ENCODE measurements at places on chromosomes 3 and 15. TPM values are rescaled to one million over a fixed set of nuclear protein-coding genes. Genes with fewer than 3 reads are reported as not detected.

DNA sequence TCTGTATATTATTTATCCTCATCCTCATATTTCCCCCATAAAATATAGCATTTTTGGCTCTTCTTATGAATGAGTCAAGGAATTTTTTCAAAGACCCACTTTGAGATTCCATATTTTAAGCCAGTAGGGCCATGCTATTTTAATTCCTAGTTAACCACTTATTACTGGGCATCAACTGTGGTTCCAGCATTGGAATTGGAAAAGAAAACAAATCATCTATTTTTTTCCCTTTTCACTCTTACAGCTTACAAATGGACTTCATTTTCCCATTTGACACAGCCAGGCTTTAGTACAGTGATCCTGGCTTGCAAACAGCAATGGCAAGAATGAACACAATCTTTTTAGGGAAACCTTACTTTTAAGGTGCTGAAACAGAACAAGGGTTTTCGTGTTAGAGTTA lies 19.4 kb upstream of the PLCL2 start:
- H3K36me3 ChIP-seq: no peaks in the 10 kb centered on the region
- H3K4me1 ChIP-seq: no peaks in the 10 kb centered on the region
- H3K27ac ChIP-seq: no peak overlapping the region
- H3K27me3 ChIP-seq: no peaks in the 10 kb centered on the region
- DNase-seq: no peak
- H3K4me3 ChIP-seq: no peak overlapping the region

Gene KLHDC8B
- total RNA-seq: 46.2 TPM

DNA sequence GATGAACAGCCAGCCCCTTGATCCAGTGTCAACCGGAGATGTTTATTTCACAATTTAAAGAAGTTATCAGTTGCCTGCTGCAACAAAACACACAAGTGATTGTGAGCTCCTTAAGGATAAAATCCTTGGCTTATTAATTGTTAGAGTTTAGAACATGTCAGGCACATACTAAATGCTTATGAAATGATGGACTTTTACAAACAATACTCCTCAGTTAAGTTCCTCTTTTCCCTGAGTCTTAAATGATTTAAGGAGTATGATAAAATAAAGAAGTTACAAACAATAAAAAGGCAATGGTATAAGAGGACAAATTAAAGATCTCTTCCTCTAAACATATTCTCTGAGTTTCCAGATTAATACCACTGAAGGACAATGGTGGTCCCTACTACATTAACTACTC lies 5.7 kb downstream of the GHSR start:
- H3K27me3 ChIP-seq: no peaks in the 10 kb centered on the region
- H3K27ac ChIP-seq: no peak overlapping the region
- DNase-seq: no peak
- H3K4me1 ChIP-seq: no peaks in the 10 kb centered on the region
- H3K36me3 ChIP-seq: no peaks in the 10 kb centered on the region
- H3K4me3 ChIP-seq: no peak overlapping the region

- H3K4me3 ChIP-seq: no peak overlapping the region
- H3K4me1 ChIP-seq: no peaks in the 10 kb centered on the region
- DNase-seq: no peak
- H3K36me3 ChIP-seq: no peaks in the 10 kb centered on the region
- peaks cover 93% of the 10 kb centered on the region for H3K27me3 ChIP-seq
Measured at GRCh38 chr3:147371771-147372340, 34.5 kb downstream of the ZIC4 start.

Gene ONECUT1
- total RNA-seq: not detected

DNA sequence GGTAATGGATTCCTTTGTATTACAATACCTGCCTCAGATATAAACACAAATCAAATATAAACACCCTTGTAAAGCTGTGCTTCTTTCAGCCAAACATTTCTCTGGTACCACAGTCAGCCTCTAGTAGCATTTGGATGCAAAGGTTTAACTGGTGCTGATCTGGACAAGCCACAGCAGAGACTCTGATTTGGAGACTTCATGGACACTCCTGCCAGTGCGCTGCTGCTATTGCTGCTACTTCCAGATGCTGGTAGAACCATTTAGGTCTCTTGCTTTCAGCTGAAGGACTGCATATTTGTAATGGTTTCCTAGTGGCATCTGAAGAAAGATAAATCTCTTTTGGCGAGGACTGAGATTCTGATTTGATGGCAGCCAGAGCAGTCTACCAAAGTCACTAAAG lies 36.9 kb downstream of the NCK1 start:
- peak overlapping the region; percentile 28 for H3K27ac ChIP-seq
- no peak overlapping the region for H3K4me3 ChIP-seq
- H3K4me1 ChIP-seq: no peaks in the 10 kb centered on the region
- no peak for DNase-seq
- no peaks in the 10 kb centered on the region for H3K27me3 ChIP-seq

GRCh38 chr15:92880796-92881195 lies 19.3 kb upstream of the CHD2 start:
- DNase-seq: no peak
- H3K4me1 ChIP-seq: peaks cover 6% of the 10 kb centered on the region
- H3K36me3 ChIP-seq: no peaks in the 10 kb centered on the region
- no peaks in the 10 kb centered on the region for H3K27me3 ChIP-seq
- H3K27ac ChIP-seq: peak overlapping the region; percentile 100

DNA sequence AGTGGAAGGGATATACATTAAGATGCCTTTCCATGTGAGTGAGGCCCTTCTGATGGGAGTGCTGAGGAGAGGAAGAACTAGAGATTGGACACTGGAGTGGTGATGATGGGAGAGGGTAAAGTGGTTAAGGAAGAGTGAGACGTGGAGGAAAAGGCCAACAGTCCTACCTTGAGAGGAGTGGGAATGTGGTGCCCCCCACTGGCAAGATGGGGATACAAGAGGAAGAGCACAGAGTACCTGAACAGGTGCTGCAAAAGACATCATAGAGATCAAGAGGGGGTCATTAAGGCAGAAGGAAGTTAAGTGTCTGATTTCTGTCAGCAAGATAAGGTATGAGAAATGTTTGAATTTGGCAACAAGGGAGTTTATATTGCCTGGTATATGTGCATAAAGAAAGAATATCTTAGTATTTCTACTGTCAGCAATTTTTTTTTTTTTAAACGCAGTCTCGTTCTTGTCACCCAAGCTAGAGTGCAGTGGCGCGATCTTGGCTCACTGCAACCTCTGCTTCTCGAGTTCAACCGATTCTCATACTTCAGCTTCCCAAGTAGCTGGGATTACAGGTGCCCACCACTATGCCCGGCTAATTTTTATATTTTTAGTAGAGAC lies 34.0 kb downstream of the ARIH2 start:
- no peaks in the 10 kb centered on the region for H3K27me3 ChIP-seq
- no peak overlapping the region for H3K27ac ChIP-seq
- no peaks in the 10 kb centered on the region for H3K36me3 ChIP-seq
- H3K4me1 ChIP-seq: no peaks in the 10 kb centered on the region
- no peak for DNase-seq

- H3K27me3 ChIP-seq: no peaks in the 10 kb centered on the region
- peaks cover 3% of the 10 kb centered on the region for H3K4me1 ChIP-seq
- no peak for DNase-seq
- no peaks in the 10 kb centered on the region for H3K36me3 ChIP-seq
Measured at GRCh38 chr3:49673121-49673714, 933 bp upstream of the APEH start.

- no peak overlapping the region for H3K4me3 ChIP-seq
- no peaks in the 10 kb centered on the region for H3K27me3 ChIP-seq
- no peak for DNase-seq
- H3K4me1 ChIP-seq: no peaks in the 10 kb centered on the region
- no peaks in the 10 kb centered on the region for H3K36me3 ChIP-seq
- H3K27ac ChIP-seq: no peak overlapping the region
Measured at GRCh38 chr3:67897351-67898336, 243.2 kb upstream of the SUCLG2 start.

DNA sequence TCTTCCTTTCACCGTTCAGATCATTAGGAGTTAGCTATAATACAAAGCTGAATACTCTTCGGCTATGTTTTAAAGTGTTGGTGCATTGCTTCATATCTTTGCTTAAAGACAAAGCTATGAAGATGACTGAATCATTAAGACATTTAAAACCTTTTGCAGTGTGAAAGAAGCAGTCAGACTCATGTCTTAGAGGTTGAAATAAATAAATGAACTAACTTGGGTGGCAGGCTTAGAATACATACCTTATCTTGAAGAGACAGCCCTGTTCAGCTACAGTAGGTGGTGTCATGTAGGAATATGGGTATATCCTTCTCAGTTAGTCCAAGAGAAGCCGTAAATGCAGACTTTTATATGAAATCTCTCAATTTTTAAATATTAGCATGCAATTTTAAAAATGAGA lies 63.4 kb downstream of the OPA1 start:
- H3K36me3 ChIP-seq: no peaks in the 10 kb centered on the region
- no peak for DNase-seq
- no peaks in the 10 kb centered on the region for H3K27me3 ChIP-seq

GRCh38 chr3:108894981-108895380 lies 58.7 kb downstream of the GUCA1C start:
- no peaks in the 10 kb centered on the region for H3K27me3 ChIP-seq
- H3K27ac ChIP-seq: no peak overlapping the region
- no peak overlapping the region for H3K4me3 ChIP-seq
- no peaks in the 10 kb centered on the region for H3K36me3 ChIP-seq

DNA sequence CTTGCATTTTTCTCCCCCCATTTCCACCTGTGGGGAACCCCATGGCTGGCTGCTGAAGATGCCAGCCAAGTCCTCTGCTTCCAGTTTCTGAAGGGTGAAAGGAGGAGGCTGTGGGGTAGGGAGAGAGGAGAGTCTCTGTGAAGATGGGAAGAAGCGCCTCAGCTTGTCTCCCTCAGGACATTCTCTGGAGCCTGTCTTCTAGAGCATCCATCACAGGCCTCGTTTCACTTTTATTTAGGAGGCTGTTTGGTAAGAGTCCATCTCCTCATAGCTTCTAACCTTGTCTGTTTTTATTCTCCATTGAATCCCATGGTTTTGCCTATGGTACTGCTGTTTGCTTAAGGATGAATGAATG lies 8.8 kb upstream of the LCTL start:
- peak overlapping the region; percentile 3 for H3K4me3 ChIP-seq
- peak overlapping the region; percentile 48 for H3K27ac ChIP-seq
- no peaks in the 10 kb centered on the region for H3K36me3 ChIP-seq
- H3K27me3 ChIP-seq: no peaks in the 10 kb centered on the region
- no peak for DNase-seq

DNA sequence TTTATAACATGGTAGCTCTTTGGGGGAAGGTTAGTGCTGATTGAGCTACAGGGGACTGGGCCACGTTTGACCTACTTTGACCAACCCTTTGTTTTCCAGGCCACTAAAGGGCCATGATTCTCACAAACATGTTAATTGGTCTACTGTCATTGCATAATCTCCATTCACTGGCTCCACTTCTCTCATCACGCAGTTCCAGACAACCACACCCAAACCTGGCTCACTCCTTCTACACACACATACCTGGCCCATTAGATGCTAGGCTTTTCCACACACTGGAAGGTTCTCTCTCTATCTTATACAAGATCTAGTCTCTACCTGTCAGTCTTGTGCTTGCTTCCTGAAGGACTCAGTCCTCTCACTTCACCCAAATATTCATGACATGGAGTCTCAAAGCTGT lies 15.9 kb downstream of the TGM5 start:
- H3K4me3 ChIP-seq: no peak overlapping the region
- H3K27me3 ChIP-seq: no peaks in the 10 kb centered on the region
- H3K4me1 ChIP-seq: no peaks in the 10 kb centered on the region
- peak overlapping the region; percentile 11 for H3K27ac ChIP-seq
- H3K36me3 ChIP-seq: no peaks in the 10 kb centered on the region

Gene GALNT15
- 68.5 TPM for total RNA-seq

Gene GNB5
- 43.9 TPM for total RNA-seq
